Activated T-helper 2 cell treated with anti-CD3 and anti-CD28 coated beads, Interferon-gamma antibody, Interleukin-2, Interleukin-4, amounts not matched to agents 10 μg/mL and 5 μg/mL and 100 μg/mL, durations not matched to agents 14 hours and 24 hours and 36 hours (primary cell): ENCODE measurements at places on chromosomes 5 and 9. TPM values are rescaled to one million over a fixed set of nuclear protein-coding genes. Genes with fewer than 3 reads are reported as not detected.

DNA sequence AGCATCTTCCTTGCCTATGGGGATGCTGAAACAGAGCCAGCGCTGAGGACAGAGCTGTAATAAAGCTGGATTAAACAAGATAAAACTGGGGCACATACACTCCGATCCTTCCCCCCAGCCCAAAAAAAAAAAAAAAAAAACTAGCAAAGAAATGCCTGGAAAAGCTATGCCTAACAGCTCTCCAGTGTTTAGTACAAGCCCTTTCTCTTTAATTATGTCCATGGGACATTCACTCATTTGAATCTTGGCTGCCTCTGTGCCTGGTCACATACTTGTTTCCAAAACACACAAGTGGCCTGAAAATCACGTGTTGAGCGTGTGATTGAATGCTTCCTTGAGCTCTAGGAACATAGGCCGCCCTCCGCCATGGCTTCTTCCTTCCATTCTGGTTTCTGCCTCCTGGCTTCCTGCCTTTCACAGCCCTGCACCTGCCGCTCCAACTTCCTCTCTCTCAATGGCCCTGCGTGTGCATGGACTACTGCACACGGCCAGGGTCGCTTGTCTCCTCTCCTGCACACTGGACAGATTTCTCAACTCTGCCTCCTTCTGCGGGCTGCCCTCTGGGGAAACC lies 111.0 kb upstream of the RETREG1 start:
- no peaks in the 10 kb centered on the region for H3K36me3 ChIP-seq
- H3K27me3 ChIP-seq, result peaks cover 10% of the 10 kb centered on the region
- no peak overlapping the region for H3K27ac ChIP-seq
- H3K4me1 ChIP-seq, result peaks cover 8% of the 10 kb centered on the region

DNA sequence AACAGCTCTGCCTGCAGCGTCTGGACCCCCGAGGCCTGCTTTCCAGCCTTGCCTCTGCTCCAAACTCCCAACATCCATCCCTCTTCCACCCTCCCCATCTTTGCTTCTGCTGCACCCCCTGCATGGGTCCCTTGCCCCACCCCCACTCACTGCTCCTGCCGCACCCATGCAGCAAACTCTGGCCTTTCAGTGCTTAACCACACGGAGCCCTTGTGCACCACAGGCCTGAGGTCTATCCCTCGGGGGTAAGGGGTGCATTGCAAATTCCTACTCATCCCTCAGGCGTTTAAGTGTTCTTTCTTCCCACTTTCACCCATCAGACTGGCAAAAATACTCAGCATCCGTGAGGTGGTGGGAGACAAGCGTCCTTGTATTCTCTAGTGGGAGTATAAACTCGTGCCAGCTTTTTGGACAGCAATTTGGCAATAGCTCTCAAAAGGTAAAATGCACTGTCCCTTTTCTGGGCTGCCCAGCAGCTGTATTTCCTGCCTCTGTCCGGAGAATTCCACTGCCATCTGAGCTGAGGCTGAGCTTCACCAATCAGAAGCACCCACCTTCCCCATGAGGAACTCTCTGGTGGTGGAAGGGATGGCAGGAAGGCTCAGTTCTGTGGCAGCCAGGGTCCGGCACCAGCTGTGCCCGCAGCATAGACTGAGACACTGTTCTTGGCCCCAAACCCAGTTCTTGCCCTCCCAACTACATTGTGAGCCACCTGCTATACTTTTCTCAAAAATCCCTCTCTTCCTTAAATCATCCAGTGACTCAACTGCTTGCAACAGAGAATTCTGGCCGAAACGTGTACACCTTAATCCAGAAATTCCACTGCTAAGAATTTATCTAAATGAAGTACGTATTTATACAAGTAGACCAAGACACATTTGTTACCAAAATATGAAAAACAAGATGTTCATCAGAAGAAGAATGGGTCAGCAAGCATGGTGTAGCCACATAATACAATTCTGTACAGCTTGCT lies 15.0 kb downstream of the PSMB7 start:
- H3K4me1 ChIP-seq, result peaks cover 9% of the 10 kb centered on the region
- no peaks in the 10 kb centered on the region for H3K27me3 ChIP-seq

- no peak overlapping the region for H3K4me3 ChIP-seq
- peaks cover 3% of the 10 kb centered on the region for H3K4me1 ChIP-seq
- DNase-seq, result no peak
Observed at GRCh38 chr5:42267091-42267490, 156.1 kb upstream of the GHR start.

GRCh38 chr5:25387953-25388352 lies 743.2 kb upstream of the CDH10 start:
- DNase-seq, result no peak
- H3K36me3 ChIP-seq, result peaks cover 2% of the 10 kb centered on the region
- H3K27ac ChIP-seq, result no peak overlapping the region
- H3K4me3 ChIP-seq, result no peak overlapping the region
- no peaks in the 10 kb centered on the region for H3K27me3 ChIP-seq
- H3K4me1 ChIP-seq, result no peaks in the 10 kb centered on the region

GRCh38 chr9:19119801-19120440 lies 7.4 kb downstream of the PLIN2 start:
- no peak overlapping the region for H3K27ac ChIP-seq
- H3K36me3 ChIP-seq, result peaks cover 98% of the 10 kb centered on the region
- no peak for DNase-seq
- no peaks in the 10 kb centered on the region for H3K27me3 ChIP-seq
- no peak overlapping the region for H3K4me3 ChIP-seq
- H3K4me1 ChIP-seq, result peaks cover 35% of the 10 kb centered on the region

DNA sequence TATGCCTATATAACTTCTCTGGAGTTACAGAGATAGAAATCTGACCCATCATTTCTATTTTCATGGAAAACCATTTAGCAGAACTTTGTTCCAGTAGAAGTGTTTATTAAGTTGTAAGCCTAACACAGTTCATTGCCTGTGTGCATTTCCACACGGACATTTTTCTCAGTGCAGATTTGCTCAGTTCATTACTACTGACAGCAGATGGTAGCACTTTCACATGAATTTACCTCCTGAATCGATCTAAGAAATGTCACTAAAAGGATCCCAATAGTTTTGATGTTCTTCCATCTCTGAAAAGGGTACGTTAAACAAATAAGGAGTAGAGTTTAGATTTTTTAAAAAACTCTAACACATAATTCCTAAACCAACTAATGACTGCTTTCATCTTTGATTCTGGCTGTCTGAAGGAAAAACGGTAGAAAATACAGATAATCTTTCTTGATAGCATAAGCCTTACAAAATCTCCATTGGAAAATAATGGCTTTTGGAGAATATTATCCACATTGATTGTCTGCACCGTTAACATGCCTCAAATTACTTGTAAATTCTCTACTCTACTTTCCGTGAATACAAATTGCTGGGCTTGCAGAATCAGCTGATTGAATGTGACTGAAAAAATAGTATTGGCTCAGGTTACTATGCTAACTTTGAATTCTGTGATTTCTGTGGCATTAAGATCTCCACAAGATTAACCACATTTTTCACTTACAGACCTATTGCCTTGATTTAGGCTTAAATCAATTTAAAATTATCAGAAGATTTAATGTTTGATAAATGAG lies 33.1 kb downstream of the RPS23 start:
- H3K36me3 ChIP-seq, result peaks cover 13% of the 10 kb centered on the region
- H3K27ac ChIP-seq, result no peak overlapping the region
- H3K4me3 ChIP-seq, result no peak overlapping the region
- H3K27me3 ChIP-seq, result no peaks in the 10 kb centered on the region

GRCh38 chr5:11520241-11520930 lies 383.9 kb downstream of the CTNND2 start:
- H3K27ac ChIP-seq, result no peak overlapping the region
- H3K4me3 ChIP-seq, result no peak overlapping the region
- no peaks in the 10 kb centered on the region for H3K4me1 ChIP-seq
- H3K27me3 ChIP-seq, result no peaks in the 10 kb centered on the region
- H3K36me3 ChIP-seq, result no peaks in the 10 kb centered on the region

- no peak overlapping the region for H3K27ac ChIP-seq
- H3K4me1 ChIP-seq, result no peaks in the 10 kb centered on the region
- H3K4me3 ChIP-seq, result no peak overlapping the region
- H3K27me3 ChIP-seq, result no peaks in the 10 kb centered on the region
- DNase-seq, result no peak
Observed at GRCh38 chr5:97635553-97635952, 452.5 kb upstream of the RIOK2 start.

DNA sequence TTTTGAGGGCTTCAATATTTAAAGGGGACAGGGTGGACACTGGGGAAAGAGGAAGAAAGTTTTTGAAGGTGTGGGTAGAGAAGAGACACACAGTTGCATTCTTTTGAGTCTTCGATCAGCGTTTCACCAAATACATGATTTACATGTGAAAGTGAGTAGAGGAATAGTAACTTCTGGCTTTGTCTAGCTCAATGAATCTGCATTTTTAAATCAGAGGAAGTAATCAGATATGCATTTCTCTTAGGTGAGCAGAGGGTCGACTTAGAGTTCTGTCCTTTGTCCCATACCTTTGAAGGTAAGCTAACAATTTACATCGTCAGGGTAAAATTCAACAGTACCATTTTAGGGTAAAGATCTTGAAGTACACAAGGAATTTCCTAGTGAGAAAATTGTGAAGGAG lies 406.4 kb upstream of the ZNF462 start:
- DNase-seq, result no peak
- H3K27ac ChIP-seq, result no peak overlapping the region
- H3K4me1 ChIP-seq, result no peaks in the 10 kb centered on the region
- H3K27me3 ChIP-seq, result no peaks in the 10 kb centered on the region

- no peak overlapping the region for H3K4me3 ChIP-seq
- H3K27ac ChIP-seq, result no peak overlapping the region
- DNase-seq, result no peak
- H3K4me1 ChIP-seq, result no peaks in the 10 kb centered on the region
- peaks cover 4% of the 10 kb centered on the region for H3K27me3 ChIP-seq
Observed at GRCh38 chr5:137516251-137516797, 17.2 kb upstream of the SPOCK1 start.

DNA sequence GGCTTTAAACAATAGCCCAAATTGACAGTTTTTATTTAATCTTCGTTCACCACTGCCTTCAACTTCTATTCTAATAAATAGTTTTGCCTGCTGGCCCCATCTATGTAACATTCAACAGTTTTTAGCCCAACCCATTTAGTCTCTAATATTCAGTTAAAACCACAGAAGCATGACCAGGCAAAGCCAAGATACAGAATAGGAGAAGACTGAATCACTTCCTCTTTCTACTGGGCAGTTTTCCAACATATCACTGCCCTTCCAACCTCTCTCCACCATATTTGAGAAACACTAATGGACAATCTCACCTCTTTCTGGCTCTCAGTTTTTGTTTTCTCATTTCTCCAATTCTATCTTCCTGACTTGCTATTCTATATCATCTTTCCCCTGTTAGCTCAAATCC lies 352.9 kb downstream of the DNAH5 start:
- DNase-seq, result no peak
- H3K36me3 ChIP-seq, result no peaks in the 10 kb centered on the region
- no peak overlapping the region for H3K4me3 ChIP-seq
- no peak overlapping the region for H3K27ac ChIP-seq
- H3K27me3 ChIP-seq, result no peaks in the 10 kb centered on the region

GRCh38 chr9:133877967-133878366 lies 114.2 kb downstream of the VAV2 start:
- H3K36me3 ChIP-seq, result no peaks in the 10 kb centered on the region
- no peak overlapping the region for H3K4me3 ChIP-seq
- DNase-seq, result no peak
- no peaks in the 10 kb centered on the region for H3K4me1 ChIP-seq
- no peaks in the 10 kb centered on the region for H3K27me3 ChIP-seq
- H3K27ac ChIP-seq, result no peak overlapping the region

GRCh38 chr9:88711719-88712118 lies 176.7 kb downstream of the NXNL2 start:
- peaks cover 1% of the 10 kb centered on the region for H3K27me3 ChIP-seq
- no peaks in the 10 kb centered on the region for H3K36me3 ChIP-seq
- no peak overlapping the region for H3K27ac ChIP-seq

DNA sequence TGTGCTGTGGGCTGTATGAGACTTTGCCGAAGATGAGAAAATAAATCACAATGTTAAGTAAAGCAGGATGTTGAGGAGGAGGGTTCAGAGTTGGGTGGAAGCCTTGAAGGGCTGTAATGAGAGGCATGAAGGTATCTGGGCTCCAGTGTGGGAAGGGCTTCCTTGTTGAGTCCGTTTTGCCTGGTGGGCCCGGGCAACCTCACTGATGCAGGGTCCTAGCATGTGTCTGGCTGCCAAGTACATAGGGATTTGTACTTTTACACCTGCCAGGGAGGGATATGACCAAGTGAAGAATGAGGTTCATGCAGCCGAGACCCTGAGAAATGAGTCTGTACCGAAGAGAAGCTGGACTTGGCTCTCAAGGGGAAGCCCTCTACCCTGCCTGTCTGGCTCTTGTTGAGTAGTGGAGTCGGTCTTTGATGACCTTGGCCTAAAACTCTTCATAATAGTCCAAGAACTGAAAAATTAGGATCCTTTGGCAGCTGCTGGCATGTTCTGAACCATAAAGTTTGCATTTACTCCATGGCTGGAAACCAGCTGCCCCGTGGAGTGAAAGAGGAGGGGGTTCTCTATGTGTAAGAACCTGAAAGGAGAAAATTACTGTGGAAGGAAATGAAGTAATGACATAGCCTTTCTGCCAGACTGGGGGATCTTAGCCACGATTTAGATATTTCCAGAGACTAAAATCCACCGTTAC lies 59.0 kb upstream of the DPYSL3 start:
- H3K27ac ChIP-seq, result no peak overlapping the region
- no peak for DNase-seq
- H3K27me3 ChIP-seq, result no peaks in the 10 kb centered on the region
- no peaks in the 10 kb centered on the region for H3K36me3 ChIP-seq
- no peaks in the 10 kb centered on the region for H3K4me1 ChIP-seq

- H3K27ac ChIP-seq, result no peak overlapping the region
- no peak overlapping the region for H3K4me3 ChIP-seq
- DNase-seq, result no peak
- H3K36me3 ChIP-seq, result peaks cover 3% of the 10 kb centered on the region
Observed at GRCh38 chr9:27475057-27475595, 49.0 kb upstream of the IFNK start.

DNA sequence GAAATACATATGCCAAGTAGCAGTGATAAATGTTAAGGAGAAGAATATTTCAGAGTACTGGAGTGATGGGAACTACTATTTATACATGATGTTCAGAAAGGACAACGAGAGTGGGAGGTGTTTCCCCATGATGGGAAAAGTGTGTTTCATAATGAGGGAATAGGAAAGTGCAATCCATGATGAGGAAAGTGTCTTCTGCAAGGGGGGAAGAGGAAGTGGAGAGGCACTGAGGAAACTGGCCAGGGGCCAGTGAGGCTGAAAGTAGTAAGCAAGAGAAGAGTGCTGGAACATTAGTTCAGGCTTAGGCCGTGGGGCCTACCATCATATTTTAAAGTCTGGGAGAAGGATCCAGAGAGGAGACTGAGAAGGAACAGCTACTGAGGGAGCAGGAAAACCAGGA lies 327.2 kb downstream of the SLF1 start:
- H3K27ac ChIP-seq, result no peak overlapping the region
- no peak overlapping the region for H3K4me3 ChIP-seq
- H3K27me3 ChIP-seq, result no peaks in the 10 kb centered on the region
- no peaks in the 10 kb centered on the region for H3K36me3 ChIP-seq
- DNase-seq, result no peak

Gene EIF4E1B
- not detected in 2 replicates for total RNA-seq

Gene PCDHB13
- 0.02 TPM in 1 of 2 replicates, not detected in the other for total RNA-seq

Gene NXNL2
- total RNA-seq, result not detected in 2 replicates

Gene TARS1
- 186 and 187 TPM in 2 replicates for total RNA-seq

Gene ADAMTS19
- not detected in 2 replicates for total RNA-seq
